ENCODE measurements at places on chromosomes 12 and 14.

- DNase-seq, result no peak
These were observed 742.7 kb downstream of the VRK1 start for GRCh38 chr14:97539884-97540283.

DNA sequence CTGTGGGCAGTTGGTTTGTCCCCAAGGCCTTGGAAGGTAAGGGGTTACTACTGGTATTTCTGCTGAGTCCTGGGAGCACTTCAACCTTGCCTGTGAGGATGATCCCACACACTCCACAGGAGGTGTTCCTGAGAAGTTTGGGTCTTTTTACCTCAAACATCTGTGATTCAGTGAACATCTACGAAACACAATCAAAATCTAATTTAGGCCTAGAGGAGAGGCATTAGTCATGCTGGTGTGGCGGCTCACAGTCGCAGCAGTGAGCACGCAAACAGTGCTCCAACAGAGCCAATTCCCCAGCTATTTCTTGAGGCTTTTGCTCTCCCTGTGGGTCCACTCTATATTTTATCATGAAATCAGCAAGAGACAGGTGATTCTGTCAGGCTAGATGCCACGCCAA is 107.6 kb downstream of the APAF1 start:
- no peak for DNase-seq

- no peak for DNase-seq
These were observed 69.9 kb upstream of the MON2 start for GRCh38 chr12:62396750-62397149.

DNA sequence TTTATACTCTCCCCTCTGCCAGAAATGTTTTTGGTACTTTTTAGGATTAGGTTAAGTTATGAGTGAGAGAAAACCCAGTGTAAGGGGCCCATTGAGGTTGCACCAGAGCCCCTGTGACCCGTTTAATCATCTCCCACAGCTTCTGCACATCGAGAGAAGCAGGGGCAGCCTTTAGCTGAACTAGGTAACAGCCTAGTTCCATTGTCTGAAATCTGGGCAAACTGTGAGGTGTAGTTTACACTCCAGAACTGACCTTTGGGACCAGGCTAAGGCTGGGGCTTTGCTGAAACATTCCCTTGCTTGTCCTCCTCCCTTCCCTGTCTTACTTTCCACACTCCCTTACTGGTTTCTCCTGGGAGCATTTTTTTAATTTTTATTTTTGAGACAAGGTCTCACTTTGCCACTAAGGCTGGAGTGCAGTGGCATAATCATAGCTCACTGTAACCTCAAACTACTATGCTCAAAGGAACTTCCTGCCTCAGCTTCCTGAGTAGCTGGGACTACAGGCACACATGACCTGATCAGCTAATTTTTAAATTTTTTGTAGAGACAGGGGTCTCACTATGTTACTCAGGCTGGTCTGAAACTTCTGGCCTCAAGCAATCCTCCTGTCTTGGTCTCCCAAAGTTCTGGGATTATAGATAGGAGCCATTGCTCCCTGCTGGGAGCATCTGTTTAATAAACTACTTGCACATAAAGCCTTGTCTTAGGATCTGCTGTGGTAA is 25.9 kb upstream of the DHRS2 start:
- no peak for DNase-seq

- DNase-seq, result no peak
These were observed 84.1 kb downstream of the KIF26A start for GRCh38 chr14:104222396-104223036.

- DNase-seq, result no peak
These were observed 10.4 kb upstream of the MED13L start for GRCh38 chr12:116287842-116288301.

GRCh38 chr12:70796989-70797388 is 123.5 kb downstream of the PTPRR start:
- DNase-seq, result no peak

DNA sequence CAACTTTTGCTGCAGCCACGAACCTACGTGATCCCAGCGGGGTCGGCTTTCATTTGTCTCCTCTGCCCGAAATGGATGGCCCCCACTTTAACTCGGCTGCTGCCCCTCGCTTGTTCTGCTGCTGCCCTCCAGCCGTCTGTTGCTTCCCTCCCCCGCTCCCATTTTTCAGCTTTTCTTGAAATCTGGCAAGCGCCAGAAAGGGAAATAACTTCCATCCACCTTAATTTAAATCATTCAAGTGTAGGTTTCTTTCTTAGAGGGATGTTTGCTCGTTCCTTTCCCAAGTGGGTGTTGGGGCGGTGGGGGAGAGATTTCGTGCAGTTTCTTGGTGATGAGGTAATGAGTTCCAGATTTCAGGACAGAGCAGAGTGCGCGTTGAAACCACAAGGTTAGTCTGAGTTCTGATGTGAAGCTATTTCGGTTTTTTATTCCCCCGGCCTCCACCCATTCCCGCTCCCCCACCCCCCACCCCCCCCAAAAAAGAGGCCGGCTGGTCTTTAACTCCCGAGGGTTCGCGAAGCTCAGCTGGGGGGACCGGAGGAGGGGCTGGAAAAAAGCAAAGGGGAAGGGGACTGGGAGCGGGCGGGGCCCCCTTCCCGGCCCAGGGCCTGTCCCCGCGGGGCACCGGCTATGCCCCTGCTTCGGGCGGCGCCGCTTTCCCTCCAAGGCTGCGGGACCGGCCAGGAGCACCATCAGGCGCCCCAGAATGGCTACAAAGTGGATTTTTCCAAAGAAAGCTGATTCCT is 2.2 kb upstream of the ZFP36L1 start:
- DNase-seq, result peak; percentile 70

DNA sequence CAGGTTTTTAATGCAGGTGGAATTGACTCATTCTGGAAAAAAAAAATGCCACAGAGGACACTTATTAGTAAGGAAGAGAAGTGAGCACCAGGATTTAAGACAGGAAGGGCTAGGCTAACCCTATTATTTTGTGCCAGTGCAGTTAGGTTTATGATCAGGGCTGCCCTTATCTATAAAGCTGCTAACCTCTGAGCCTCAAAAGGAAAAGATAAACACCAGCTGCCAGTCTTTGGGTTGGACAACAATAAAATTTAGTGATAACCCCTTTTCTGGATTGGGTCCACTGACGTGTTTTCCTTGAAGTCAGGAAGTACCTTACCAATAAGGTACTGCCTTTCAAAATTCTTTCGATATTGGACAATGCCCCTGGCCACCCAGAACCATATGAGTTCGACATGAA is 128.9 kb downstream of the NUBPL start:
- DNase-seq, result no peak

DNA sequence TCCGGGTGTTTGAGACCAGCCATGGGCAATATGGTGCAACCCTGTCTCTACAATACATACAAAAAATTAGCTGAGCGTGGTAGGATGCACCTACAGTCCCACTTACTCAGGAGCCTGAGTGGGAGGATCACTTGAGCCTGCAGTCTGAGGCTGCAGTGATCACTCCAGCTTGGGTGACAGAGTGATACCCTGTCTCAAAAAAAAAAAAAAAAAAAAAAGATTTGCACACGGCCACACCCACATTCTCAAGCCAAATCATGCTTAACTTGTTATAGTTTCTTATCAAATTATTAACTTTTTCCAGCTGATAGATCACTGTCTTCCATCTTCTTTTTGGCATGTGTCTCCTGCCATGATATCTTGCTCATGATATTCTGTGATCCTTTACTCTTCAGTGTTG is 6.8 kb downstream of the DRAM1 start:
- no peak for DNase-seq

DNA sequence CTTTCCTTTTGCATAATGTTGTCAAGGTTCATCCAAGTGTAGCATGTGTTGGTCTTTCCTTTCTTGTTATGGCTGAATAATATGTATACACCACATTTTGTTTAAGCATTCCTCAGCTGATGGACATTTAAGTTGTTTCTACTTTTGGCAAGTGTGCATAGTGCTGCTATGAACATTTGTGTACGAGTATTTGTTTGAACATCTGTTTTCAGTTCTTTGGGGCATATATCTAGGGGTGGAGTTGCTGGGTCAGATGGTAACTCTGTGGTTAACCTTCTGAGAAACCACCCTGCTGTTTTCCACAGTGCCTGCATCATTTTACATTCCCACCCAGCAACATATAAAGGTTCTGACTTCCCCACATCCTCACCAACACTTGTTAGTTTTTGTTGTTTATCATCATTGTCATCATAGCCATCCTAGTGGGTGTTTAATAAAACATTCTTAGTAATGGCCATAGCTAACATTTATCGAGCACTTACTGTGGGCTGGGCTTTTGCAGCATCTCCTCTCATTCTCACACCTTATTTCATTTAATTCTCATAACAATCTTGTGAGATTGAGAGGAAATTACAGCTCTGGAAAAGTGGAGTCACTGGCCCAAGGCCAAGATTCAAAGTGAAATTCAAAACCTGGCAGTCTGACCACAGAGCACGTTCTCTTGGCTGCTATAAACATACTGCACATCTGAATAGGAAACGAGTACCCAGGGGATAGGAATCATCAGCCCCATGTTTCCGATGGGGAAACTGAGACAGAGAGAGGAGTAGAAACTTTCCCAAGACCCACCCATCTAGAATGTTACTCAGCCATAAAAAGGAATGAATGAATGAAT is 193.6 kb downstream of the KSR2 start:
- no peak for DNase-seq

GRCh38 chr12:121830588-121831265 is 26.9 kb downstream of the SETD1B start:
- DNase-seq, result no peak
